ENCODE measurements at places on chromosomes 3 and 15.

GRCh38 chr3:197820550-197821335 lies 29.7 kb downstream of the LRCH3 start:
- DNase-seq: no peak

DNA sequence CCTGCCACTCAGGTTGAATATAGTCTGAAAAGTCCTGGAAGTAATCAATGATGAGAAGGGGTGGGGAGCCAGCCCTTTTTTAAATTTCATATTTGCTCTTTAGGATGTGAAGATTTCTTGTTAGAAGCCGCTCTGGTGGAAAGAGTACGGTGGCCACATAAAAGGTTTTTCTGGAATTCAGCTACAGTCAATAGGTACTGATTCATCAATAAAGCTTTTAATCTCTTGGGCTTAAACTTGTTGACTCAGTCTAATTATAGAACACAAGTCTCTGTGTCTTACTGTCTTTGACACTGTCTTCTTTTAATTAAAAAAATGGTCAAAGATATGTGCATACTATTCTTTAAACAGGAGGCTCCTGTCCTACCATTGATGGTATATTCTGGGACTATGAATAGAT lies 99.9 kb upstream of the TP63 start:
- DNase-seq: no peak

DNA sequence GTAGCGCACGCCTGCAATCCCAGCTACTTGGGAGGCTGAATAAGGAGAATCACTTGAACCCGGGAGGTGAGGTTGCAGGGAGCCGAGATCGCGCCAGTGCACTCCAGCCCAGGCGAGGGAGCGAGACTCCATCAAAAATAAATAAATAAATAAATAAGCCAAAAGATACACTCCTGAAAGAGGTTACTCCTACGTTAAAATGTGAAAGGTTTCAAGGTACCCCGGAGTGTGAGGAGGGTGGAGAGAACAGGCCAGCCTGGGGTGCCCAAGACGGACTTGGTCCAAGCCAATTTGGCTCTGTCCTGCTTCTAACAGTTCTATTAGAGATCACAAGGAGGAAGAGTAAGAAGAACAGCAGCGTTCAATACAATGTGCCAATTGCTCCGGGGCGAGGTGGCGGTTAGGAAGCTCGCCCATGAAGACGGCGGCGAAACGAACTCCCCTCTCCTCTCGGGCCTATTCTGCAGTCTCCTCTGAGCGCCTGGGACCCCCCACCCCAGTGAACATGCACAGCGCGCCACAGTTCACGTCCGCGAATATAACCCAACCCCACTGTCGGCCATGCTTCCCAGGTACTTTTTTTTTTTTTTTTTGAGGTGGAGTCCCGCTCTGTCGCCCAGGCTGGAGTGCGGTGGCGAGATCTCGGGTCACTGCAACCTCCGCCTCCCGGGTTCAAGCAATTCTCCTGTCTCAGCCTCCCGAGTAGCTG lies 942 bp downstream of the ELP6 start:
- peak; percentile 24 for DNase-seq

GRCh38 chr3:23270423-23270822 lies 67.3 kb downstream of the UBE2E2 start:
- DNase-seq: no peak

GRCh38 chr3:71487418-71487817 lies 96.1 kb downstream of the FOXP1 start:
- DNase-seq: no peak

DNA sequence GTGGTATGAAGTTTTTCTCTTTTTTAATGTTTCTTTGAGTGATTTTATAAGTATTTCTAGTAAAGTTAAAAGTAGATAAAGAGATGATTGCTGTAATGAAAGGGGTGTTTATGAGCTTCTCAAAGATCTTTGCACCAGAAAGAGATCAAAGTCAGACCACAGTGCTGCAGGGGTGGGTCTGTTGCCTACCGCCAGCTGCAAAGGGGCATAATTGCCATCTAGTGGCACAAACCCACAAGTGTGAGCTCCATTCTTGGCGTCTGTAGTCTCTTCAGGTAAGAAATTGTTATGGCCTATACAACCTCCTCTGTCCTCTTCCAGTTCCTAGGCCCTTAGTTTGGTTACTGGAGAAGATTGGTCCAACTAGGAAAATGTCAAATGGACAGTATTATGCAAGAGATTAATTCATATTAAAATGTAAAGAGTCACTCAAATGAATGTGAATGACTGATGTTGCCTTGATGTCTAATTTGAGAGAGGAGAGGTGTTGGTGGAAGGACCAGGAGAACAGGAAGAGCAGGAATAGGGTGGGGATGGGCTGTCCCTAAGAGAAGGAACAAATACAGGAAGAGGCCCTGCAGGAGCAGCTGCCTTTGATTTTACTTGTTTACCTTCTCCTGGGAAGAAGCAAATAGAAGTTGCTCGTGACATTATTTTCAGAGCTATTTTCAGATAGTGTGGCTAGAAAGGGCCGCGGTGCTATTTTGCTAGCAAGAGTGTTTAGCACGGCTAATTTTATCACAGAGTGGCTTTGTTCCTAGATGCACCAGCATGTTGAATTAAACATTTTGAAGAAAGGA lies 53.0 kb upstream of the GSK3B start:
- no peak for DNase-seq

- no peak for DNase-seq
Observed at GRCh38 chr3:185959609-185960521, 22.1 kb upstream of the TRA2B start.

DNA sequence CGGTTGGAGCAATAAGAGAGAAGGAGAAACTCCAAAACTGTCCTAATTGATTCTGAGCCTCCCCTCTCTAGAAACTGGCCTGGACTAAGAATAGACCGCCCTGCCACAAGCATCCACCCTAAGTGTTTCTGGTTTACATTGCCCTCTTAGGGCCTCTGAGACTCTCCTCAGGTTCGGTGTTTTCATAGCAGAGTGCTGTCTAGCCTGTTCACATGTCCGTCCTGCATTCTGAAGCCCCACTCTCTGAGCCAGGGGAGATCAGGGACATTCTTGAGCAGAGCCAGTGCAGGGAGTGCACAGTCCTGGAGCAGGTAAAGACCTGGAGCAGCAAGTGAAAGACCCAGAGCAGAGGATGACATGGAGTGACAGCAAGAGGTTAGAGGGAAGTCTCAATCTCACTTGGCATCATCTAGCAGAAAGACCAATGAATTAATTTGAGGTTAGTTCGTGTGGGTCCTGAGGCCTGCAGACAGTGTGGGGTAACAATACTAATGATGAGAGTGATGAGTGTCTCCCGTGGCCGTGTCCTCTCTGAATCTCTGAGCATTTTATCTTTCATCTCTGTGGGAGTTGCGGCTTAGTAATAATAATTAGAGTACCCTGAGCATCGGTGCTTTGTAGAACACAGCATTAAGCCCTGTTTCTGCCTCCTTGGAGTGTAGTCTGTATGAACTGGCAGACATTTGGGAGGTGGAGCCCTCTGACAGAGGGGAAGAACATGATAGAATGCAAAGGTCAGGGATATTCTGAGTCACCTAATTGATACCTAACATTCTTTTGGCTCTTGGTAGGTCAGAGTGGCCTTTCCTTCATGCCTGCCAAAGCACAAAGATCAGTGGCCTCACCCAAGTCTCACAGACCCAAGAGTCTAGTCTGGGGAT lies 24.6 kb downstream of the MAPKBP1 start:
- DNase-seq: no peak

- DNase-seq: no peak
Observed at GRCh38 chr3:43786526-43787305, 96.0 kb downstream of the ABHD5 start.

DNA sequence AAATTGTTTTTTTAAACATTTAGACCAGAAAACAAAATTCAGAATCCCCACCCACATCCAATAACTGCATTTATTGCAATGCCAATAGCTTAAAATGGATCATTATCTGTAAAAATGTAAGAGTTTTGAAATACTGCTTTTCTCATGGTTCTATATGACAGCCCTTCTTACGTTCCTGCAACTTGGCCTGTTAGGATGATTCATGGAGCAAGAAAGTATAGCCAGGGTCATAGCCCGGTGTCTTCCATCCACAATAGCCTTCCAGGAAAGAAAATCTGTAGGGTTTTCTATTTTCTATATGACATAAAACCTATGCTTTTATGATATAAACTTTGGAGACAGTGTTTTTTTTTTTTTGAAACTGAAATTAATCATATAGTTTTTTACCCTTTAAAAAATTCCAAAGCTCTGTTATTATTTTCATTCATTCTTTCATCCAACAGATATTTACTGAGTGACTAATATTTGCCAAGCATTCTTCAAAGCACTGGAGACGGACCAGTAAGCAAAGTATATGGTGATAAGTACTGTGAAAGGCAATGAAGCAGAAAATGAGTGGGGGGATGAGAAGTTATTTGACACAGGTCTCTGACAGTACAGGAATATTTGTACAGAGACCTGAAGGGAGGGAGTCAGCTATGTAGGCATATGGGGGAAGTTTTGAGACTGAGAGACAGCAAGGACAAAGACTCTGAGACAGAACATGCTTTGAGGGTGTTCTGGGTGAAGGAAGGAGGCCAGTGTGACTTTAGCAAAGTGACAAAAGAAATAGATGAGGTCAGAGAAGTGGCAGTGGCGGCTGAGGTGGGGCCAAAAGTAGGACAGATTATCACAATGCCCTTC lies 29.0 kb upstream of the SLC2A2 start:
- DNase-seq: no peak

DNA sequence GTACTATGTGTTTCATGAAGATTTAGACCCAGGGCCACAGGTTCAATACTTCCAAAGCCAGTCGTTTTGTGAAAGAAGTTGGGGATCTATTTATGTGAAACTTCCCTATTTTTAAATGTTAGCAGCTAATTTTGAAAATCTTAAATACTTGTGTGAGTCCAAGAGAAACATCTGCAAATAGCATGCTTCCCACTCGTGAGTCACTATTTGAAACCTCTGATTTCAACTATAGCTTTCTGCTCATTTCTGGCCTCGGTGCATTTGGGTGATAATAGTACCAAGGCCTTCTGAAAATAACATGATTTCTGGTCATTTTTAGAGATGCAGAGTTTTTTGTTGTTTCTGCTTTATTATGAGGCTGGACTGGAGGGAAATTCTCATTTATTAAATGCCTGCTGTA lies 110.0 kb downstream of the OPA1 start:
- DNase-seq: no peak

DNA sequence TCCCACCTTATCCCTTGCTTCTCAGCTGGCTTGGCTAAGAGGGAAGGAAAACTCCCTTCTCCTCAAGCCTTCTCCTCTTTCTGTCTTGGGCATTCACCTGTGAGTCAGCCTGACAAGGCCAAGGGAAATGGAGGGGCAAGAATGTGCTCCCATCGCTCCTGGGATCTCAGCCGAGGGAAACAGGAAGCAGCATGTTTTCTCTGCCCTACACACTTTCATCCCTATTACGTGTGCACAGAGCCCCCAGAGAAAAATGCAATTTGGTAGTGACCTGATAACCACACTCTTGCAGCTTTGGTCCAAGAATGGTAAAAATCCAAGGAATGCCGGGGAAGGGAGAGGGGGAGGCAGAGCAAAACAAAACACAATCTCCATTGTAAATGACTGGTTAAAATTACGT lies 32.9 kb upstream of the MTMR10 start:
- DNase-seq: peak; percentile 1

- no peak for DNase-seq
Observed at GRCh38 chr3:172018364-172018763, 21.0 kb upstream of the FNDC3B start.

DNA sequence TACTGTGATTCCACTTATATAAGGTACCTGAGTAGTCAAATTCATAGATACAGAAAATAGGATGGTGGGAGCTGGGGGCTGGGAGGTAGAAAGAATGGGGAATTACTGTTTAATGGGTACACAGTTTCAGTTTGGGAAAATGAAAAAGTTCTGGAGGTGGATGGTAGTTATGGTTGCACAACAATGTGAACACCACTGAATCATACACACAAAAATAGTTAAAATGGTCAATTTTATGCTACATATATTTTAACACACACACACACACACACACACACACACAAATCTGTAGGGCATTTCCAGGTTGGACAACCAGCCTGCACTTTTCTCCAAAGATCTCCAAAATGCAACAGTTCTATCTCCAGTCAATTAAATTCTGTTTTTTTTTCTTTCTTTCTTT lies 1.4 kb downstream of the CCDC32 start:
- no peak for DNase-seq

DNA sequence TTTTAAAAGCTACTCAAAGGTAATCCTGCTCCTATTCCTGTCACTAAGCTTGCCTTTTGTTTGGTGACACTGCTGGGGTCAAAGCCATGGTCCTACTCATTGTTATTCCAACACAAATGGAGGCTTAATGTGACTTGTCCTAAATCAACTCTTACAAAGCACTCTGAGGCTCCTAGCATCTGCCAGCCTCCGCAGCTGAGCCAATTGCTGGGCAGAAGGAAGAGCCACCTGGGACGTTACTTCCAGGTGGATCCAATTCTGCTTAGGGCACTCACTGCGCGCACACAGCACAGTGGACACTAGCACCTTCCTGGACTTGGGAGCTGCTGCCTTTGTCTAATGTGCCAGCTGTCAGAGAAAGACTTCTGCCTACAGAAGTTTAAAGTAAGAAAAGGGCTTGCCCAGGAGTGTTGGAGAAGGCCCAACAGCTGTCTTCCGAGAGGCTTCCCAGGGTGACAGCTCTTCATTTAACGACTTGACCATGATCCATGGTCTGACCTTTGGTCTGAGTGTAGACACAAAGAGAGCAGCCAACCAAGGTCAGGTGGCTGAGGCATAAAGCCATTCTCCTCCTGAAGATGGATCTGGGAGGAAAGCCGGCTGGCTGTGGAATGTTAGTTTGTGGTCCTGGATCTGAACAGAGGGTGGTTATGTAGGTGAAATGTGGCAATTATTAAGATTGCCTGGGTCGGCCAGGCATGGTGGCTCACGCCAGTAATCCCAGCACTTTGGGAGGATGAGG lies 102.2 kb downstream of the AQP9 start:
- DNase-seq: peak; percentile 74

- no peak for DNase-seq
Observed at GRCh38 chr3:74173090-74173489, 441.4 kb downstream of the CNTN3 start.

- DNase-seq: no peak
Observed at GRCh38 chr3:156533205-156533604, 21.7 kb downstream of the SSR3 start.

DNA sequence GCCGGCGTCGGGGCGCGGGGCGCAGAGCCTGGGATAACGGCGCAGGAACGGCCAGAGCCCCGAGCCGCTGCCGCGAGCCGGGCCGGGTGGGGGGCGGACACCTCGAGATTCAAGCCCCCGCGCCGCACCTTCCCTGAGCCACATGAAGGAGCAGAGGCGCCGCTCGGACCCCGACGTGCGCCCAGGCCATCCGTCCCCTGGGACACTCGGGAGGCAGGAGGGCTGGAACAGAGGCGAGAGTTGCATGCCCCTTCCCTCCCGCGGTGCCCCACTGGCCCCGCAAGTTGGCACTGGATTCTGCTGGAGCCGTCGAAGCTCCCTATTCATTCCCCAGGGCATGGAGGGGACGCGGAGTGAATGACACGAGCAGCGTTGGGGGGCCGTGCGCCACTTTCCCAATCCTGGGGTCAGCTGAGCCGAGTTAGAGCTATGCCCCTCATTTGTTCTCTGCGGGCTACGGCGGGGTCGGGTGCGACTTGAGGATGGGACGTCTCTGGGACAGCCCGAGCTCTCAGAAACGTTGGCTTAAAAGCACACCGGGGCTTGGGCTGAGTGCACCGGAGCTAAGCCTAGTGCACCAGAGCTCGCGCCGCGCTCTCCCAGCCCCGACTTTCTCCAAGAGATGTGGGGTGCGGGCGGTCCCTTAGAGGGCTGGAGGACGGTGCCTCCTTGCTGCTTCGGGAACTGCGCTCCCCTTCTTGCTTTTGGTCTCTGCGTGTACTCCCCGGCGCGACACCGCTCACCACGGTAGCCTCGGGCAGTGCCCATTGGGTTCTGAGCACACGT lies 588 bp downstream of the SLC6A1 start:
- no peak for DNase-seq

- peak; percentile 22 for DNase-seq
Observed at GRCh38 chr3:88003115-88003755, 55.6 kb downstream of the CGGBP1 start.

GRCh38 chr3:135982404-135982761 lies 16.9 kb downstream of the PPP2R3A start:
- DNase-seq: no peak

Data from cerebellar cortex (tissue), 1 donor.